ENCODE measurements at places on chromosomes 12 and 14.

DNA sequence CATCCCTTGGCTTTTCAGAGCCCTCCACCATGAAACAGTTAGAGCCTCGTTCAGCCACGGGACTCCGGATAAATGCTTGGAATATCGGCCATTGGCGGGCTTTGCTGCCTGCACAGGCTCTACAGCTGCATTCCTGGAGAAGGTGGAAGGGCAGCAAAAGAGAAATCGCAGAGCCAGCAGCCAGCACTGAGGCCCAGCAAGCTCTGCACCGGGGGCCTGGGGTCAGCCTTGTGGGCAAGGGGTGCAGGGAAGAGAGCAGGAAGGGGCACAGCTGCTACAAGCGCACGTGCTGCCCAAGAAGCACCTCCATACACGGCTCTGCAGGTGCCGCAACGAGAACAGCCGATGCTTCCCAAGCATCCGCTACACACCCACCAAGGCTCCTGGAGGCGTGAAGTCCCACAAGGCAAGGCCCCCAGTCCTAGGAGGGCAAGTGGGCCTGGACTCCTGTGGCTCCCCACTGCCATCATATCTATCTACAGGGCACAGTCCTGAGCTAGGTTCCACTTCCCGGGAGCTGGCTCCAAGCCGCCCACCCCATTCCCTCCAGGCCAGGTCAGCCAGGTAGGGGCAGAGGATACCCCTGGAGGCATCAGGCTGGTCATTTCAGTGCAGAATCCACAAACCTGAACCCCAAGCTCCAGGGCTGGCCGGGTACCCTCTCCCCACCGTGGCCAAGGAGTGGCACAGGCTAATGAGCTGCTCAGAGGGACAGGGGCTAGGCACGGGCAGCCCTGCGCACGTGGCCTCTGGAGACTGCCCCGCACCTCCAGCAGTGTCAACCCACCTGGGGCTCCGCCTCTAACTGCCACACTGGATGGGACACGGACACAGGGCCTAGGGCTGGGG, 40.2 kb downstream of the CCNK start:
- no peak for DNase-seq

GRCh38 chr12:49527361-49528130, 11.3 kb upstream of the KCNH3 start:
- DNase-seq, result no peak

GRCh38 chr12:98901189-98901588, 256.1 kb downstream of the APAF1 start:
- DNase-seq, result no peak

- no peak for DNase-seq
Measured at GRCh38 chr14:21298358-21298757, 18.5 kb downstream of the RPGRIP1 start.

DNA sequence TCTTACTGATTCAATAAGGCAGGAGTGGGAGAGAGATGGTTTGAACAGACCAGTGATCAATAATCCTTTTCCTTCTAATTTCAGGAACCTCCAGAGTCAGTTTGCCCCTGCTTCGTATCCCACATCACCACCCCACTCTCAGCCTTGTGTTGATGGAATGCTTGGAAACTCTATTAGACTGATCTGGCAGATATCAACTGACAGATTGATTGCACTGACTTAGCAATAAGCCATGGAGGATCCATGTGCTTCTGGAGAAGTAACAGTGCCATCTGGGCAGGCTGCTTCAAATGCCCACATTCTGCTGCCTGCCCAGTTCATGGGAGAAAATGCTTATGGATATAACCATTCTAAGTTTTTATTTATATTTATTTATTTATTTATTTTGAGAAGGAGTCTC, 218.0 kb downstream of the SLC2A13 start:
- no peak for DNase-seq

- DNase-seq, result no peak
Measured at GRCh38 chr12:75939016-75939642, 92.4 kb downstream of the PHLDA1 start.

- no peak for DNase-seq
Measured at GRCh38 chr12:62372134-62372533, 94.5 kb upstream of the MON2 start.

GRCh38 chr12:114408886-114409851, 3.2 kb upstream of the TBX5 start:
- no peak for DNase-seq

- no peak for DNase-seq
Measured at GRCh38 chr12:55041345-55042055, 21.7 kb downstream of the NEUROD4 start.

DNA sequence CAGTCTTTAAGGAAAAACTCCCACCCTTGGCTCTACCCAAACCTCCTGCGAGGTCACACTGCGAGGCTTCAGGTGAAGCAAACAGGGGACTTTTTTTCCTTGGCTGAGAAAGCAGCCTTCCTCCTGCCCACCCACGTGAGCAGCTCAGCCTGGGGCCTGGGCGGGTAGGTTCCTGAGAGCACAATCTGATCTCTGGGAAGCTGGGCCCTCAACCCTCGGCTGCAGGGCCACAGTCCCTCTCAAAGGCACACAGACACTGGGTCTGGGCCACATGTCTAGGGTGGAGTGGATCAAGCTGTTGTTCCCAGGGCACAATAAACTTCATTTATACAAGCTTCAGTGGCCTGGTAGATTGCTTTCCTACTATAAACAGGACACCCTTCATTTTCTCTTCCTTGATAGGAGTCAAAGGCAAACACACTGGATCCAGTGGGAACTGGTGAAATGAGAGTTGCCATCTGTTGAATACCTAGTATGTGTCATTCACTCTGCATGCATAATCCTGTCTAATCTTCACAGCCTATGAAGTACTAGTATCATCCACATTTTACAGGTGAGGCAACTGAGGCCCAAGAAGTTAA, 41.3 kb upstream of the PNMA1 start:
- DNase-seq, result no peak

GRCh38 chr12:115597157-115597712, 680.3 kb downstream of the MED13L start:
- no peak for DNase-seq

DNA sequence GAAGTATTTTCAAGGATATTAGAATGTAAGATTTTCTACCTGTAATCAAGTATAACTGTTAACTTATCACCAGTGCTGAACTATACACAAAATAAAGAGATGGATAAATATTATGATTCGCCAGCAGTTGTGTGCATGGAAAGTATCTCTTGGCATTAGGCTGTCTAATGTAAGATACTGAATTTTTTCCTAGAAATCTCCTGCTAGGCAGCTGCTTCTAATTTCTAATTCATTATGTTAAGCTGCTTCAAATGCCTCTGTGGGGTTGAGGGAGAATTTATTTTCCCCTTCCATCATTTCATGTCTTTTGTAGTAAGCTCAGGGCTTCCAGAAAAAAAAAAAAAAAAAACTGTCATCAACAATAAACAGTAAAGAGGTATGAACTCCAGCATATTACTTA, 516.0 kb downstream of the DIO2 start:
- DNase-seq, result no peak
